ENCODE measurements at places on chromosomes 13 and 19.
A peak's percentile ranks its signal among the peaks of the same experiment; 100 is the strongest.

DNA sequence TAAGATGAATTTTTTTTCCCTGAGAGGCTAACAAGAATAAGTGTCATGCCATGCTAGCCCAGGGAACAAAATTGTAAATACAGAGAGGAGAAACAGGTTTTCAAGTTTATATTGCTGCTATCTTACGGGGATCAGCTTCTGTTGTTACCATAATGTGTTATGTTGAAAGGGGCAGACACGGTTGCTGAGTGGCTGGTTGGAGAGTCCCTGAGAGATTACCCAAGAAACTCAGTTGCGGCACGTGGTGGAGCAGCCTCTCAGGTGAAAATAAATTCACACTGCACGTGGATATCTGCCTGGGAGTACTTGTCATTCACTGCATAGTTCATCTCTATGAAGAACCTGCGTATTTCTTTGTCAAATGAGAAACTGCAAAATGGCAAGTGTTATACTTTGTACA is 293.6 kb downstream of the TDRD3 start:
- no peak for DNase-seq

GRCh38 chr19:7301525-7301924 is 7.3 kb upstream of the INSR start:
- no peak for DNase-seq

GRCh38 chr19:13033819-13034611 is 38.7 kb downstream of the NFIX start:
- peak; percentile 82 for DNase-seq

- DNase-seq = peak; percentile 53
Measured at GRCh38 chr13:39530916-39531315, 72.1 kb downstream of the LHFPL6 start.

GRCh38 chr19:10998045-10998533 is 37.3 kb downstream of the SMARCA4 start:
- no peak for DNase-seq

GRCh38 chr13:83881917-83882605 is at the start of gene SLITRK1:
TSS of gene SLITRK1 (minus strand) at chr13:83882474. CDS start at chr13:83881507, 967 bp downstream.
- peak; percentile 30 for DNase-seq

DNA sequence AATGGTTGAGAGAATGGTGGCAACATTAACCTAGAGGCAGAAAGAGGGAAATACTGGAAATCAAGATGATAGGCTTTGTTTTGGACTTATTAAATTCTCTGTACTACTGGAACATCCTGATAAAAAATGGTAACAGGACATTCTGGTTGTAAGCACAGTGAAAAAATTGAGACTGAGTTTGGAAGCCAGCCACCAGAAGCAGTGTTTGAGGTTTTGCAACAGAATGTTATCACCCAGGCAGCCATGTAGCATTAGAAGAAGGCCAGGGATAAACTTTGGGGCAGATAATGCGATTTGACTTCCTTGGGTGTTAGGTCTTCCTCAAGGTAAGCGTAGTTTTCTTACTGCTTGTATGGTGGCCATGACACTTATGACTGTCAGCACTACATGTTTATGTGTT is 307.4 kb downstream of the ATP8A2 start:
- no peak for DNase-seq

GRCh38 chr13:21675095-21675991 is 4.5 kb downstream of the FGF9 start:
- peak; percentile 25 for DNase-seq

DNA sequence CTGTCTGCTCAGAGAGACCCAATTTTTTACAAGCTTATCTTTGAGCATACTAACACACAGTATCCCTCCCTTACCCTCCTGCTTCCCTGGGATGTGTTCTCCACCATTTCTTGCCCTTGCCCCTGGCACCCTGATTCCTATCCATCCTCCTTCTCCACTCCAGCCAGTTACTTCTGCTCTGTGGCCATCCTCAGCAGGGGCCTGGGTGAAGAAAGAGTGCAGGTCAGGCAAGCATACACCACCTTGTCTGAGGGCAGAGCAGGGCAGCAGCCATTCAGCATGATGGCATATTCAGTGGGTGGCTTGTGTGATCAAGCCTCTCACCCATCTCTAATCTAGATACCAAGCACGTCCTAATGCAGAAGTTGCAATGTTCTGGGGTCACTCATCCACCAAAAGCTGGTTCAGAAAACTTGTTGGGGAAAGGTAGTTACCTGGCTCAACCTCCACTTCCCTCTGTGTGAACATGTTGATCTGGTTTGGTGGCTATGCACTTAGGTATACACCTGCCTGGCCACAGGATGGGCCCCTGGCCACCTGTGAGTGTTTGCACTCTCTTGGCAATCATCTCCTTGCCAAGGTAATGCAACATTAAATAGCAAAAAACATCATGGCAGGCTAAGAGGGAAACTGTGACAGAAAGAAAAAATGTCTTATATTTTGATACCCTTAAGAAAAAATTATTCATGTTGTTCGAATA is 900.3 kb upstream of the MIR17HG start:
- DNase-seq = no peak

GRCh38 chr13:102870677-102871415 is 25.0 kb downstream of the ERCC5 start:
- peak; percentile 77 for DNase-seq

GRCh38 chr13:109649713-109650112 is 136.7 kb downstream of the IRS2 start:
- no peak for DNase-seq

- no peak for DNase-seq
Measured at GRCh38 chr19:35921012-35921411, 12.9 kb upstream of the TYROBP start.

GRCh38 chr19:3225169-3225485 is 666 bp downstream of the CELF5 start:
- no peak for DNase-seq

DNA sequence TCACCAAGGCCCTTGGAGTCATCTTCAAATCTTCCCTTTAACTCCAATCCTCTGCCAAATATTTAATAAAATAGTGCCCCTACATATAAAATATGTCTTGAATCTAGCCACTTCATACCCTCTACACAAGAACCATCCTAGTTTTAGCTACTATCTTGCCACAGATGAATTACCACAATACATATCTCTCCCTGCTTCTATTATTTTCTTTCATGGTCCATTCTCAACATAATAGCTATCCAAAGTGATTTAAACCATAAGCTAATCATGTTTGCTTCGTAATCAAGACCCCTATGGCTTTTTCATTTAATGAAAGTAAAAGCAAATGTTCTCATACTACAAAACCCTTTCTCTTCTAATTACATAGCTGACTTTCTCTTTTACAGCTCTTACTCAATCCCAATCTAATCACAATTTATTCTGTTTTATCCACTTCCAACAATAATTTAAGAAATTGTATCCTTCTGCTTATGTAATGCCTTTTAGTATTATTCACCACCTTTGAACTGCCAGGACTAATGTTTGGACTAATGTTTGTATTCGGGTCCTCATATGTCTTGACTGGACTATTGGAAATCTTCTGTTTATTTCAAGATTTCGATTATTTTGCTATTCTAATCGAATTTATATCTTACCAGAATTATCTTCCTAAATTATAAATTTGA is 412.0 kb downstream of the SLITRK1 start:
- DNase-seq = no peak

- no peak for DNase-seq
Measured at GRCh38 chr13:81762449-81762848, 1421.5 kb upstream of the SPRY2 start.

DNA sequence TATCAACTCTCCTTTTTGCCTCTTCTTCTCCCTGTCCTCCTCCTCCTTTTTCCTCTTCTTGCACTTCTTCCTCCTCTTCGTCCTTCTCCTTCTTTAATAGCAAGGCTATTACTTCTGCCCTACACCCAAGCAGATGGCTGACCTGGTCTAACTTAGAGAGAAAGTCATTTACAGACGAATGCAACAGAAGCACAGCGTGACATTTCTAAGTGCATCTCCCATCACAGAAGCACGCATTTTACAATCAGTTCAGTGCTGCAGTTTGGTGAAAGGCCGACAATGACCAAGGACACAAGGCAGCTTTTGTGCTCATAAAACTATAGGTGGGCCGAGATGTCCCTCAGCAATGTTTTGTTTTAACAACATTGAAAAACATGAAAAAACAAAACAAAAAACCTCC is 231.5 kb downstream of the FGF14 start:
- no peak for DNase-seq

GRCh38 chr13:104021806-104022397 is 955.7 kb upstream of the SLC10A2 start:
- DNase-seq = no peak

- no peak for DNase-seq
Measured at GRCh38 chr13:92260363-92260762, 861.9 kb downstream of the GPC5 start.

DNA sequence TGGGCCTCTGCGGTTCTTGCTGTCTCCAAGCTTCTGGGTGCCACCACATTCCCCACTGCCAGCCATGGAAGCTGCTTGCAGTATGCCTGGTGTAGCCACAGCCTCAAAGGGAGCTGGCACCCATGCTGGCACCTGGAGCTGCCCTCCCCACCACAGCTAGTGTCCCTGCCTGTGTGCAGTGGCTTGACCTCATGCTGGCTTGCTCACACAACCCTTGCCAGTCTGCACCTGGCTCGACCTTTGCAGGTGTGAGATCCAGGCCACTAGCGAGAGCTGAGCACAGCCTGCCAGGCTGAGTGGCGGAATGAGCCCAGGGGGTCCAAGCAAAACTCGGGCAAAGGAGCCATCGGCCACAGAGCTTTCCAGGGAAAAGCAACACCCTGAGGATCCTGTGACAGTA is 236.7 kb upstream of the CSNK1A1L start:
- DNase-seq = no peak

GRCh38 chr13:23778879-23779278 is 110.3 kb downstream of the MIPEP start:
- DNase-seq = peak; percentile 40

- peak; percentile 75 for DNase-seq
Measured at GRCh38 chr13:36981156-36981743, 17.9 kb downstream of the ALG5 start.

GRCh38 chr19:10690341-10690781 is 10.9 kb upstream of the QTRT1 start:
- peak; percentile 49 for DNase-seq

DNA sequence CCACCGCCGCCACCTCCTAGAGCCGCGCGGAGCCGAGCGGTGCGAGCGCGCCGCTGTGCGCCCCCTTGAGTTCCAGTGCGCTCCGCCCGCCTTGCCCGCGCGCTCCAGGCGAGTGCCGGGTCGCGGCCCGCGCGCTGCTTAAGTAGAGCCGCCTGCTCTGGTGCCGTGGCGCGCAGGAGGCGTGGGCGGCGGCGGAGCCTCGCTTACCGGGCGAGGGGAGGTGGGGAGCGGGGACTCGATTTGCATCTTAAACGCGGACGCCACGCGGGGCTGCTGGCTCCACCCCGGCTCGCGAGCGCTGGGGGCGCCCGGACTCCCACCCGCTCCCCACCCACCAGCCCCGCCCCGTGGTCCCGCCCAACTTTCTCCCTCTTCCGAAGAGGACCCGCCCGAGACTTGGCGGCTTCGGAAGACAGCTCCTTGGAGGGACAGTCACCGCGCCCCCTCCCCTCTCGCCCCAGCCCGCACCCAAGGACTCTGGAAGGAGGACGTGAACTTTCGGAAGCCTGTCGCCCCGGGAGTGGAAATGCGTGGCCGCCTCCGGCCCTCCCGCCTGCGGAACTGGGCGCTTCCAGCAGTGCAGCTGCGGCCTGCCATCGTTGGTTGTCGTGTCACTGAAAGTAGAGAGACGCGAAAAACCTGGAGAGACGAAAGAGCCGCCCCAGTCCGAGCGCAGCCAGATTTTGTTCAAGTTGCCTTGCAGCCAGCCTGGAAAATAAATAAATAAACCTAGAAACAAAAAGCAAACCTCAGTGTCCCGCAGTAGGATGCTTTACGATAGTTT is at the start of gene KCTD12:
Gene KCTD12, minus strand, starts transcription at position 114 of the 784 bp plus-strand sequence. CDS start 257 bp downstream, outside the sequence.
- DNase-seq = peak; percentile 92

GRCh38 chr13:27510082-27510481 is 59.7 kb upstream of the MTIF3 start:
- DNase-seq = no peak

- no peak for DNase-seq
Measured at GRCh38 chr13:108006619-108007018, 208.7 kb downstream of the LIG4 start.

GRCh38 chr13:97889803-97890202 is 63.7 kb upstream of the IPO5 start:
- DNase-seq = peak; percentile 40

DNA sequence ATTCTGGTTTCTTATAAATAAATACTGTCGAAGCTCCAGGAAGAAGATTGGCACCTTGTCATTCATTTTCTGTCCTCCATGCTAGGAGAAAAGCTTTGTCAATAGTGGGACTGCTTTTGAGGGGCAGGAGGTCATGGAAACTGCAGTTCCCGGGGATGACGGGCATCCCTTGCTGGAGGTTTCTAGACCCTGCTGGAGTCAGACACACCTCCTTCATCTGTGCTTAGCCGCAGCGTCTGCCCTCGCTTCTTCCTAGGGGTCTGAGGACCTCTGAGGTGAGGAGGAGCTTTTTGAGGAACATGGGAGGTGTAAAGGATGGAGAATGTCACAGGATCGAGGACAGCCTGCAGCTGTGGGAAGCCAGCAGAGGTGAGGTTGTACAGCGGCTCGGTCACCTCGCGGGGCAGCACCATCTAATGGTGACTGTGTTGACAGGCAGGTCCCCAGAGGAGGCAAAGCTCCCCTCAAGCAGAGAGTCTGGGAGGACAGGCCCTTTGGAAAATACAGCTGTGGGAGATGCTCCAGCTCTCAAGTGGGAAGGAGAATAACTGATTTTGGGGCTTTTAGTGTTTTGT is 172.7 kb upstream of the RNF113B start:
- no peak for DNase-seq

DNA sequence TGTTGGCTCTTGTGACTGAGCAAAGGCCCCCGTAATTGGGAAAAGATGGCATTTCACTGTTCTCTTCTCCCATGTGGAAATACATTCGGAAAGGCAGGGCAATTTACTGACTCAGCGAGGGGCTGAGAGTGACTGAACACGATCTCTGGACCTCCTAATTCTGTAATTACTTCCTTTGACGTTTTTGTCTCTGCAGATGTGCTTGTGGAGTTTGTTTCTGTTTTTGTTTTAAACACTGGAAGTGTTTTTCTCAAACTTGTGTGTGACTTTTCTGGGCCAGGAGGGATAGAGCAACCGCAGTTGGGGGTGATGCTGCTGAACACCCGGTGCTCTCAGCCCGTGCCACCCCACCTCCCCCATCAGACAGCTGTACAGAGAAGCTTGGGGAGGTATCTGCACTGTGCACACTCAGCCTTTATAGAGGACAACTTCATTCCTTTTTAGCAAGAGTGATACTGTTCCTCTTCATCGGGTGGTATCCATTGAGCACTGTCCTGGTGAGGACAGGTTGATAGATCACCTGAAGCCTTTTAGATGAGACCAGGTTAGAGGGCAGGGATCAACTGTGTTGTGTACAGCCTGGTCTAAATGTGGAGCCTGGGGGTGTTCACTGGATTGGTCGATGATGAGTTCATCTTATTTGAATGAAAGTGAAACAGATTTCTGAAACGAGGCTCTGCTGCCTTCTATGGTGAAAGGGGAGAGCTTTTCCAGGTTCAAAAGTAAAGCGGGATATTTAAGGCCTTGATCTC is 117.4 kb downstream of the ESD start:
- DNase-seq = peak; percentile 87

- no peak for DNase-seq
Measured at GRCh38 chr19:6020972-6021805, 43.2 kb upstream of the RANBP3 start.
